ENCODE measurements at places on chromosomes 11 and 22. TPM values are rescaled to one million over a fixed set of nuclear protein-coding genes. Genes with fewer than 3 reads are reported as not detected.

Gene SMIM35
- total RNA-seq, result 1.7 TPM

Gene WNT7B
- not detected for total RNA-seq

Gene SLC37A2
- 0.44 TPM for total RNA-seq

Gene FERMT3
- total RNA-seq, result 202 TPM

Gene CREB3L1
- total RNA-seq, result not detected

Gene ARHGEF17
- 0.09 TPM for total RNA-seq

Gene HOATZ
- total RNA-seq, result not detected

Gene TYR
- not detected for total RNA-seq

Gene GAL
- total RNA-seq, result 1.0 TPM

Gene CDKN1C
- total RNA-seq, result 1.7 TPM

Gene TMEM179B
- 35.9 TPM for total RNA-seq

Gene ARHGAP20
- not detected for total RNA-seq

Gene EMID1
- 0.23 TPM for total RNA-seq

Gene IL18BP
- total RNA-seq, result 13.5 TPM

Gene DNAJB7
- total RNA-seq, result not detected

Gene TSPAN18
- total RNA-seq, result 1.1 TPM

Gene LMNTD2
- 1.1 TPM for total RNA-seq

Gene SLC2A11
- 9.6 TPM for total RNA-seq

Gene C22orf42
- total RNA-seq, result not detected

Gene CHID1
- 96.0 TPM for total RNA-seq

Gene PHLDA2
- 34.5 TPM for total RNA-seq

Gene UBQLNL
- total RNA-seq, result 0.09 TPM

Gene ANO1
- total RNA-seq, result not detected

Gene SCGB2A2
- not detected for total RNA-seq

Gene AMPD3
- total RNA-seq, result 24.8 TPM

Gene DRD4
- total RNA-seq, result 0.18 TPM
